ENCODE measurements at places on chromosomes 12 and 14.

- no peak for DNase-seq
Measured at GRCh38 chr12:116213885-116214527, 63.5 kb downstream of the MED13L start.

DNA sequence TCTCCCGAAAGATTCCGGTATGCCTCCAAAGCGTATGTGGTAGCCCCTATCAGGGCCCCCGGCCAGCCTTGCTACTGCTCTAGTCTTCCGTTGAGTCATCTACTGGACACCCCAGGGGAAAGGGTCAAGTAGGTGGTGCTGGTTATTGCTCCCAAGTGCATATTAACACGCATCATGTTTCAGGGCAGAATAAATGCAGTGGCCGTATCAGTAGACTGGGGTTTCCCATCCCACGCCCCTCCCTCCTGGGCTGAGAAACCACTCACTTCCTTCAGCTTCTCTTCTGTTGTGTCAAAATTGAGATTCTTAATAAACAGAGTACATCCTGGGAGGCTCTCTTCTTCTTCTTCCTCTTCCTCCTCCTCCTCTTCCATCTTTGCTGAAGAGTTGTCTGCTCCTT lies 39.3 kb downstream of the RBM19 start:
- no peak for DNase-seq

DNA sequence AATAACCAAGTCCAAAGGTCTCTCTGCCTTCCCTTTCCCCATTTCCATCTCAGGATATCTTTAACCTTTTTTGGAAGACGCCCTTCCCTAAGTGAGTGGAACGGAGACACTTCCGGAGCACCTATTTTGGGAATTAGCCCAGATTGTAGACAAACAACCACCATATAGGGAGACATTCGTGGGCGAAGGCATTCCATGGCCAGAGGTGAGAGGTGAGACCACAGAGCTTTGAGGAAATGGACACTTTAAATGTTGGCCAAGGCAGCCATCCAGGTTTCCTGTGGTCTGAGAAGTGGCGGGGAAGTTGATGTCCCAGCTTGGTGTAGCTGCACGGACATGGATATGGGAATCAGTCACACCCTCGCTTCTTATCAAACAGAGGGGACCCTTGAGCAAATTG lies 69.4 kb upstream of the BDKRB2 start:
- DNase-seq = no peak

GRCh38 chr12:101459642-101460346 lies 15.3 kb upstream of the SPIC start:
- no peak for DNase-seq
